Cardiac ventricle fibroblast (primary cell): ENCODE measurements at places on chromosomes 11 and 22. TPM values are rescaled to one million over a fixed set of nuclear protein-coding genes. Genes with fewer than 3 reads are reported as not detected.

CABP7 gene
- not detected in 2 replicates for total RNA-seq

GGTLC3 gene
- total RNA-seq: not detected in 2 replicates

MS4A1 gene
- not detected in 2 replicates for total RNA-seq

CWC15 gene
- 26.9 and 29.6 TPM in 2 replicates for total RNA-seq

TSPAN32 gene
- not detected in 2 replicates for total RNA-seq

MARK2 gene
- 12.3 and 13.9 TPM in 2 replicates for total RNA-seq

TYR gene
- not detected in 2 replicates for total RNA-seq

TREH gene
- total RNA-seq: not detected in 2 replicates

BIK gene
- not detected in 2 replicates for total RNA-seq

NRIP3 gene
- 0.25 and 0.34 TPM in 2 replicates for total RNA-seq

TRIM22 gene
- total RNA-seq: 52.5 and 87.9 TPM in 2 replicates

OR4A16 gene
- total RNA-seq: not detected in 2 replicates

SLC22A12 gene
- not detected in 2 replicates for total RNA-seq

IL17RA gene
- total RNA-seq: 10.5 and 22.3 TPM in 2 replicates

DNAL4 gene
- total RNA-seq: 13.7 and 16.8 TPM in 2 replicates

CREB3L1 gene
- total RNA-seq: 45.9 and 50.5 TPM in 2 replicates

DNAJB7 gene
- not detected in 2 replicates for total RNA-seq

MSANTD2 gene
- 6.0 and 10.4 TPM in 2 replicates for total RNA-seq

VSIG10L2 gene
- total RNA-seq: not detected in 2 replicates

TEX12 gene
- total RNA-seq: 0.31 TPM in 1 of 2 replicates, not detected in the other

MYRF gene
- total RNA-seq: 0.31 and 0.44 TPM in 2 replicates

MICAL3 gene
- total RNA-seq: 7.9 and 12.5 TPM in 2 replicates

TAGLN gene
- total RNA-seq: 261 and 306 TPM in 2 replicates

DENND6B gene
- total RNA-seq: 1.1 and 1.4 TPM in 2 replicates

C11orf97 gene
- not detected in 2 replicates for total RNA-seq
